Stimulated activated CD4-positive, alpha-beta T cell treated with anti-CD3 and anti-CD28 coated beads, Interleukin-2, amount 100 ng/mL, for 48 hours (primary cell): ENCODE measurements at places on chromosomes 12 and 14.

GRCh38 chr14:95045836-95046430 lies 111.4 kb downstream of the DICER1 start:
- no peak for DNase-seq

DNA sequence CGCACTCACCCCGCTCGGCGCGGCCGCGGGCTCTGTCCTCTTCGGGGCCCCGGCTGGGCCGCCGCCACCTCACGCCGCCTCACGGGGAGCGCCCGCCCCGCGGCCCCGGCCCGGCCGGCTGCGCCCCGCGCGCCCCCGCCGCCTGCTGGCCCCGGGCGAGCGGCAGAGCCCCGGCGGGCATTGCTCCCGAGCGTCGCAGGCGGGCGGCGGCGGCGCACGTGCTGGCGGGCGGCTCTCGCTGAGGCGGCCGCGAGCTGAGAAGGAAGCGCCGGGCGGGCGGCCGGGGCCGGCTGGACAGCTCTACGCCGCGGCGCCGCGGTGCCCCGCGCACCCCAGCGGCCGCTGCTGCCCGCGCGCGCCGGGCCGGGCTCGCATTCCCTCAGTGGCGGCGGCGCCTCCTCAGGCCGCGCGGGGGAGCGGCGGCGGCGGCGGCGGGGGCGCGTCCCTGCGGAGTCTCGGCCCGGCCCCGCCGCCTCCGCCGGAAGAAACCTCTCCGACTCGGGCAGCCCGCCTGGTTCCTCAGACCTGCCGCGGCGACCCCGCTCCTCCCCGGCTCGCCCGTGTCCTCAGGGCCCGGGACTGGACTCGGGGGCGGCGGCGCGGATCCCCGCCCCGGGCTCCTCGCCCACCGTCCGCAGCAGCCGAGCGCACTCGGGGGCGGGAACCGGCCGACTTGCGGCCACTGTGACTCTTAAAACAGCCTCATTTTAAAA lies at the start of gene PITPNM2:
Gene PITPNM2, minus strand, starts transcription at position 347 of the 713 bp plus-strand sequence. CDS start 116,500 bp downstream, outside the sequence.
- peak; percentile 42 for DNase-seq

GRCh38 chr12:120474616-120474960 lies 5.0 kb upstream of the SRSF9 start:
- no peak for DNase-seq

- DNase-seq: no peak
Measured at GRCh38 chr12:46370380-46370734, 2.2 kb downstream of the SLC38A2 start.

- no peak for DNase-seq
Measured at GRCh38 chr14:36268121-36268520, 52.3 kb downstream of the MBIP start.

- DNase-seq: peak; percentile 70
Measured at GRCh38 chr12:47773062-47773857, at the start of gene SLC48A1. TSS of gene SLC48A1 (plus strand) at chr12:47773238. CDS start at chr12:47773305, 67 bp downstream.

- no peak for DNase-seq
Measured at GRCh38 chr14:94406910-94407309, 18.5 kb upstream of the SERPINA1 start.

DNA sequence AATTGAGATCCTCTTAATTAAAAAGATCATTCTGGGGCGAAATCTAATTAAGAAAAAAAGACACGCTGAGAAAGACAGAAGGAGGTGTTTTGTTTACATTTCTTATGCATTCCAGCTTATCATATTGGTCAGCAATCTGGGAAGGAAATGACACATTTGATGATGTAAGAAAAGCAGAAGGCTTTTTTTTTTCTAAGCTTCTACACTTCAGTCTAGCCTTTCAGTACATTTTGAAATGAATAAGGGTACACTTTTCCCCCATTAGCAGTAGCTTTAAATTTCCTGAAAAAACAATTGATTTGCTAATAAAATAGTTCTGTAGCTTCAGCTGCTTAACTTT lies 5.9 kb upstream of the GSC start:
- no peak for DNase-seq

- DNase-seq: no peak
Measured at GRCh38 chr14:69428289-69428998, 30.0 kb downstream of the SLC39A9 start.

- no peak for DNase-seq
Measured at GRCh38 chr14:41062826-41063225, 543.9 kb upstream of the LRFN5 start.

- peak; percentile 3 for DNase-seq
Measured at GRCh38 chr12:68042212-68042699, 53.0 kb downstream of the IFNG-AS1 start.

DNA sequence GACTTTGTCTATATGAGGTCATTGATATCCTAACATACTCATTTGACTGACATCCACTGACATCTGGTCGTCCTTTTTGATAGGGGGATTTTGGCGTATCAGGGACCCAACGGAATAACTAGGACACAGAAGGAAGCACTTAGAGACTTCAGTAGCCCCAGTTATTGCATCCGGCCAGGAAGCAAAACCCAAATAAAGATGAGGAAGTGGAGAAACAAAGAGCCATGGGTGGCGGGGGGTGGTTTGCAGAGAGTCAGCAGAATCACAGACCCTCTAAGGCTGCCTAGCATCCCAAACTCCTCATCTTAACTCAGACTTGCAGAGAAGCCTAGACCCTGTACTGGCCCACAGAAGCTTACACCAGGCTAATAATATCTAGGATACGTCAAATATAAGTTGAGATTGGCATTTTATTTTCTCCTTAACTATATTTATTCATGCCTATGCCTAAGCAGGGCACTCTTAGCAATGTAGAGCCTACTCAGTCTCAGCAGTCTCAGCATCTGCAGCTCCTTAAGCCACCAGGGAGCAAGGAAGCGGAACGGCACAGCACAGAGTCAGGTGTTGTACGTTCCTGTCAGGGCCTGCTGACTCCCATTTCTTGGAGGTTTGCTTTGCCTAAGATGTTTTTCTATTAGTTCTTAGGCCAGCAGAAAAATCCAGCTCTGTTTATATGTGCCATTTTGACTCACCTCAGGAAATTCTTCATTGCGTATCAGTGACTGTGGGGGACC lies 45.1 kb downstream of the KCNA1 start:
- no peak for DNase-seq

- no peak for DNase-seq
Measured at GRCh38 chr14:61256826-61257468, 24.2 kb downstream of the TMEM30B start.

DNA sequence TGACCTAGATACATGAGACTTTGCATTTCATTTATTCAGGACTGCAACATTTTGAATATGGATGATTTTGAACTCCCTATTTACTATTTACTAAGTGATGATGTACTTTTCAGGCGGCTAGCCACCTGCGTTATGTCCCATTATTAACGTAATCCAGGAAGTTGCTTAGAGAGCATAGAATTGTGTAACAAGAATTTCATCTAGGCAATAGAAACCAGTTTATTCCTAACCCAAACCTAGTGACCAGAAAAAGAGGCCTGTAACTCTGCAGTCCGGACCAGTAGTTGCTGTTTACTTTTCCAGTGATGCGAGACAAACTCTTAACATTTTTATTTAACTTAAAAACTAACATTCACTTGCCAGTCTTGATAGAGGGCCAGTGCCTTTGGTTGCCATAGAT lies 12.3 kb downstream of the NUDT4 start:
- DNase-seq: no peak

DNA sequence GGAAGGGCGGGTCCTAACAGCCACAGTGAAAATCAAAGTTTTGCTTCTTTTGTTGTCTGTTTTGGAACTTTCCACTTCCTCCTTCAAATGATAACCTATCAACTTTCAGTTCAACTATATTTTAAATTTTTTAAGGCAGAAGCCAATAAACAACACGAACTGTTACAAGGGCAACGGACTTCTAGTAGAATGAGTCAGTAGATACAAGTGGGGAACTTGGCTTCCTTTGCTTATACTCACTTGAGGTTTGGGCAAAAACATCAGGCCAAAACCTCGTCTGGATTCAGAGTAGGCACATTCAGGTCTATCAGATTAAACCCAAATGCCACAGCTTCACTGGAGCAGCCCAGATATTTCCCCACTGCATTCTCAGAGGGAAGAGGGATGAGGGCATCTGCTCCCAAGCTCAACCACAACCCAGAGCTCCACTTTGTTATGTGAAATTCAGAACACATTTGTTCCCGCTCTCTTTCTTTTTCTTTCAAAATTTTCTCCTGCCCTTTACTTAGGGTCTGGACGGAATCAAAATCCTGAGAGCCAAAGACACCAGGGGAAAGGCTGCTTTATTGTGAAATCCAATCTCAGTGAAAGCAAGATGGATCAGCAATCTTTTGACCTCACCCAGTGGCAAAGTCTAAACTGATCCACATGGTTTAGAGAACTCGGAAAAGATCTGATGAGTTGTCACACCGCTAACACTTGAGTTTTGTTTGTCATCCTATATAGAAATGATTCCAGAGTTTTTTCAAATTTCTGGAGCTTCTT lies 152.5 kb upstream of the BTG1 start:
- no peak for DNase-seq

- DNase-seq: no peak
Measured at GRCh38 chr12:64680235-64680634, 69.9 kb downstream of the RASSF3 start.

DNA sequence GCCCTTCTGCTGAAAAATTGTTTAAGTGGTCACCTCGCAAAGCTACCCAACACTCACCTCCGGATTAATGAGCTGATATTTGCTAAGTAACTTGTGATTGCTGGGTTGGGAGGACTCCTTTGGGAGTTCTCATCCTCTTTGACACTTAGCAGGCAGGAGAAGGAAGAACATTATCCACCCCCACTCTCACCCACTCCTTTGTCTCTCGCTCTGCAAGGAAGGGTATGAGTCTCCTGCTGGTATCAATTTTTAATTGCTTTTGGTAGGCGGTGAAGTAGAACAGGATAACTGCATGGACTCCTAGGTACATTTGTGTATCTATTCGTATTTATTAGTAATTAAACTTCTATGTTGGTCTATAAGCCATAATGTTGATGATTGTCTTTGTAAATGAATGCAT lies 6.9 kb upstream of the ABHD12B start:
- no peak for DNase-seq

GRCh38 chr12:549476-550082 lies 89.8 kb downstream of the B4GALNT3 start:
- no peak for DNase-seq
